Right lobe of liver (tissue), 6 donors: ENCODE measurements at places on chromosomes 3 and 15.

DNA sequence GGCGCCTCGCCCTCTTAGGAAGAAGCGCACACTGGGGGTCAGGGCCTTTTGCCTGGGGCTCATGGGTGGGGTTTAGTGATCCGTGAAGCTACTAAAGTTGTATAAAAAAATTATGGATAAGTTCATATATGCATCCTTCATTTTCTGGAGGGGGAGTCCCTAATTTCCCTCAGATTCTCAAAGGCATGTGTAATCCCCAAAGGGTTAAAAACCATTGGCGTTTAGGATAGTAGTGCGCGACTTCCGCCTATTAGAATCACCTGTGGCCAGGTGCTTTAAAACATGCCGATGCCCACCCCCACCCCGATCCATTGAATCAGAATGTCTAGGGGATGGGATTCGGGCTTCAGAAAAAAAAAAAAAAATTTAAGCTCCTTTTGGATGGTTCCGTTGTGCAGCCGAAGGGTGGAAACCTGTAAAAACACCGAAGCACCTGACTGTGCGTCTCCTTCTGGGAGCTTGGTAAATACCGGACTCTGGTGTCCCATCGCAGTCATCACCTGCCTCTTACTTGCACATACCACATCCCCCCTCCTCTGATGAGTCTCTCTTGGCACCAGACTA lies 570 bp downstream of the APH1B start:
- DNase-seq, result no peak

DNA sequence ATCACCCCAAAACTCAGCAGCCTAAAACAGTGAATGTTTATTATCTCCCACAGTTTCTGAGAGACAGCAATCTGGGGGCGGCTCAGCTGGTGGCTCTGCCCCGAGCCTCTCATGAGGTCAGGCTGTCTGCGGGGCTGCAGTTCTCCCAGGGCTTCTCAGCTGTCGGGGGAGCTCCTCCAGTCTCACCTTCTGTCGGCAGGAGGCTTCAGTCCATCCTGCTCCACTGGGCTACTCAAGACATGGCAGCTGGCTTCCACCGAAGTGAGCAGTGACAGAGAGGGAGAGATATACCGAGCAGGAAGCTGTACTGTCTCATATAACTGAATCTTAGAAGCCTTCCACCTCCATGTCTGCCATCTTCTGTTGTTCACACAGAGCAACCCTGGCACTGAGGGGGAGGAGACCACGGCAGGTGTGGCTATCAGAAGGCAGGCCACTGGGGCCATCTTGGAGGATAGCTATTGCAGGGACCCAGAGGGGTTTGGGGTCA lies 72.8 kb upstream of the ITGA11 start:
- no peak for DNase-seq

- DNase-seq, result no peak
Observed at GRCh38 chr3:190117981-190118380, 2.7 kb downstream of the P3H2 start.

- no peak for DNase-seq
Observed at GRCh38 chr15:52178765-52179164, 12.4 kb downstream of the GNB5 start.

GRCh38 chr3:13780432-13781176 lies 99.3 kb downstream of the WNT7A start:
- DNase-seq, result no peak

DNA sequence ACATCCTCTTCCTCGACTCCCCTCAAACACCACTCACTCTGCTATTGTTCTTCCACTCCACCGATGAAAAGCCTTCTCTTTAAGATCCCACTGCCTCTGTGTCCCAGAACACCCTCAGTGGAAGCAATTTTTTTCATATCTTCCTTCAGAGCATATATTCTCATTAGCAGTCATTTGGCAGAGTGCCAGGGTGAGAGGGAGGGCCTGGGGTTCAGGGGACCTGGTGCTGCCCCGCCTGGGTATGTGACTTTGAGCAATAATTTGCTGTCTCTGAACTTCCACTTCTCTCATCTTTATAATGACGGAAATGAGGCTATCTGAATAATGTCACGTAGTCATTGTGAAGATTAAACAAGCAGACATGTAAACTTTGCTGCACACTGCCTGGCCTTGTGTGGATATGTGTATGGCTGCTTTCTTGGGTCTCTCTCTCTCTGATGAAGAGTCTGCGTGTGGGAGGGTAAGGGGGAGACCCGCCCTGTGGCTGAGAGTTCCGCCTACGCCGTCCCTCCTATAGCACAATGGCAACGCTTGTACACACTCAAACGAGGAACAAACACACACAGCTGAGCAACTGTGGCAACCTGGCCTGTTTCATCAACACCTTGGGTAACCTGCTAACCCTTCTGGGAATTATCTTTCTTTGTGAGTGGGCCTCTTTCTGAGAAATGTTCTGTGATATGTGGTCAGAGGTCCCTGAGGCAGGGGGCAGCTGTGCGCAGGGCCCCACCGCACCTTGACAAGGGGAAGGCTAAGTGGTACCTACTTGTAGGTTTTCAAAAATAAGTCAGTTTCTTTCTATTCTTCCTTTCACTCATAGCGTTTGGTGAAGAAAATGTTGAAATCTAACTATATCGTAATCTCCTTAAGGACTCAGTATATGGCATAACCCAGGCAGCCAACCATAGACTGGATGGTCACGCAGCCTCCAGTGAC lies 369.8 kb downstream of the SV2B start:
- no peak for DNase-seq

GRCh38 chr3:42164656-42165055 lies 73.5 kb downstream of the TRAK1 start:
- DNase-seq, result no peak

- peak; percentile 70 for DNase-seq
Observed at GRCh38 chr15:72375501-72375845, 341 bp downstream of the HEXA start.

DNA sequence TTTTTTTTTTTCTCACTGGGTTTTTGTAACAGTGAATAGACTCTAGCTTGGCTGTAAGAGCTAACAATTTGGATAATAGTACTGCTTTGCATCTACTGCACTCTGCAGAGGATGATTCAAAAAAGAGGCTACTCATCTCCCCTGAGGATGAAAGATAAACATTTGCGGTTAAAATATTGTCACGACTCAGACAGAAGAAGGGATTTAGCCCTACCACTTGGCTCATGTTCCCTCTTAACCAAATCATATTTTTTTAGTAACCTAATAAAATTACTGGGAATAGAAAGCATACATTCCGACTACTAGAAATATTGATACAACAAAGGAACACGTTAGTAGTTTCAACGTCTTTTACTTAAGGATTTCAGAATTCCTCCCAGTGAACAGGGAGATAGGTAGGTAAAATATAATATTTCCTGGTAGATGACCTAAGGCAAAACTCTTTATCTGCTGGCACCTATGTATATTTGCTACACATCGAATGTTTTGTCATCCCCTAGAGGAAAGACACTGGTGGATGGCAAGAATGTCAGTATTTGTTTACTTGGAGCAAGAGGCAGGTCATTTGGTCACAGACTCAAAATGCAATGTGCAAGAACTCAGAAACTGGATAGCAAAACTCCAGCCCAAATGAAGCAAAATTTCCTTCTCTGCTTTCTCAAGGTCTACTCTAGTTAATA lies 110.8 kb downstream of the GREM1 start:
- no peak for DNase-seq

GRCh38 chr3:141544697-141545096 lies 57.9 kb downstream of the RASA2 start:
- no peak for DNase-seq

DNA sequence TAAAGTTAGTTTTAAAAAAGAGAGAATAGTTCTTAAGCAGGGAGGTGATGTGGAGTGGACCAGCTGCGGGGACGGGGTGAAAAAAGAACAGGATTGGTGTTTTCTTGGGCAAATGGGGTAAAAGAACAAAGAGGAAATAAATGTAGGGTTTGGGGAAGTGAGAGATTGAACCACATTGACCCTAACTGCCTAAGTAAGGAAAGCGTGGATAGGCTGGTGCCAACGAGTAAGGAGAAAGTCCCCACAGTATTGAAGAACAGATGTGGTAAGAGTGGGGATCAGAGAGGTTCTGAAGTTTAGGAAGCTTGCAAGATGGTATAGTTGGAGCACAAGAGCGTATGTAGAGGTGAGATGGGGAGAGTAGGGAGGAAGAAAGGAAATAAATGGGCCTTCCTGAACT lies 17.0 kb downstream of the IREB2 start:
- no peak for DNase-seq

GRCh38 chr3:130894986-130895280 lies 1.0 kb downstream of the ATP2C1 start:
- no peak for DNase-seq

DNA sequence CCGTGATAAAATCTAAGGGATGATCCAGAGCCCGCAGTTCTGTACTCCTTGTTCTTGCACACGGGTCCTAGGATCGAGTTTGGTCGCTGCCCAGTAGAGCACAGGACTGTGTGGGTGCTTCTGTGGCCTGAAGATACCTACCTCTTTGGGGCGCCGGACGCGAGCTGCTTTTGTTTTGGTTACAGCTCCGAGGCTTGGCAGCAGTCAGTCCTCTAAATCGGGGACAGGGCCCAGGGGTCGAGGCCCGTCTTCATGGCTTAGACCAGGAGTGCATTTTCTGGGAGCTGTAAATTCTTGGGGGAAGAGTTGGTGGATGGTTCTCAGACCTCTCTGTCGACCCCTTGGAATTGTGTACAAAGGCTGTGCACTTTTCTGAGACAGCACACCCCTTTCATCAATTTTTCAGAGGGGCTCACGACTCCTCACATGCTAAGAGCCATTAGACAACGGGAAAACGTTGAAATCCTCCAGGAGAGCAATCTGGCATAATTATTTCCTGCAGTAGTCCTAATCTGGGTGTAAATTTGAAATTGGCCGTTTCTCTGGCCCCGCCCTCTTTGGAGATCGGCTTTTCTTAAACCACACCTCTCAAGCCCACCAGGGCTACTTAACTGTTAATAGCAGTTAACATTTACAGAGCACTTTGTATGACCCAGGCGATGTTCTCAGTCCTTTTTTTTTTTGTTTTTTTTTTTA lies 928 bp downstream of the CEP97 start:
- peak; percentile 53 for DNase-seq

GRCh38 chr3:71650372-71650771 lies 66.8 kb upstream of the FOXP1 start:
- DNase-seq, result no peak

GRCh38 chr3:184765730-184766074 lies 46.3 kb upstream of the VPS8 start:
- DNase-seq, result no peak

DNA sequence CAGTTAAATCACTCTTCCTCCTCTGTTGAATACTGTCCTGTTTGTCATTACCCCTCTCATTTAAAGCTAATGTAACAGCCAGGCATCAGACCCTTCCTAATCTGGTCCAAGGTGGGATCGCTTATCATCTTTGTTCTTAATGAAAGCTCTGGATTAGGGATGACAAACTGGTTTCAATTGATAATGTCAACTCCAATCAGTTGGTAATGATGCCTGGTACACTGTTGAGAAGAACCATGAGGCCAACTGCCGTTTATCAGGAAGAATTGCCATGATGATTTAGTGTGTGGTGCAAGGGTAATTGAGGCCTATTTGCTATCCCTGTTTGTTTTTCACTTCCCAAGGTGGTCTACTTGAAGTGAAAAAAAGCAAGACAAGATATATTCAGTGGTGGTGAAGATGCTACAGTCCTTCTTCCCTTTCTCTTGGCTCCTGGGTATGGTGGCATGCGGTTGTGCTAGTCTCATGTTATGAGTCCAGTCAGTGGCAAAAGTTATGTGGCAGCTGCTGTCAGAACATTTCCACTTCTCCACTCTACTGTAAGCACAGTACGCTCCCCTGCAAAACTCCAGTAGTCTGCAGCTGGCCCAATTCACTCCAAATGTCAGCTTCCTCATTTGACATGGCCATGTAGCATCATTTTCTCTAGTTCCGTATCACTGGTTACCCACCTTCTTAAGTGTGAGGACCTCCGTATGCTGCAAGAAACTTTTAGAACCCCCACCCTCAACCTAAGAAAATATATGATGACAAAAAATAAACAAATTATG lies 72.5 kb downstream of the MORC1 start:
- no peak for DNase-seq

DNA sequence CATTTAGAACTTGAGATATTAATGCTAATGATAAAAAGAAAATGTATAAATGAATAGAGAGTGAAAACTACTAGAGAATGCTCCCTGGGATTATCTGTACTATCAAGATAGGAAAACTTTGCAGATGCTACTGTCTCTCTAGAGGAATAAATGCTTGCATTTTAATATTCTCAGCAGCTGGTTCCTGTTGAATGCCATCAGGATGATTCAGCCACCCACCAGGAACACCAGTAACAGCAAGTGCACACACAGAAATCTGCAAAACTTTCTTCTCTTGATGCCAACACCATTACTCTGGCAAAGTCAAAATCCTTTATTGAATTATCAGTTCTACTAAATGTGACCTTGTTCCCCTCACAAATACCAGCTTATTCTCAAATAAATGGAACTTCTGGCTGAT lies 148.4 kb downstream of the TIGIT start:
- no peak for DNase-seq

- no peak for DNase-seq
Observed at GRCh38 chr3:84962415-84962814, 3.6 kb downstream of the CADM2 start.

DNA sequence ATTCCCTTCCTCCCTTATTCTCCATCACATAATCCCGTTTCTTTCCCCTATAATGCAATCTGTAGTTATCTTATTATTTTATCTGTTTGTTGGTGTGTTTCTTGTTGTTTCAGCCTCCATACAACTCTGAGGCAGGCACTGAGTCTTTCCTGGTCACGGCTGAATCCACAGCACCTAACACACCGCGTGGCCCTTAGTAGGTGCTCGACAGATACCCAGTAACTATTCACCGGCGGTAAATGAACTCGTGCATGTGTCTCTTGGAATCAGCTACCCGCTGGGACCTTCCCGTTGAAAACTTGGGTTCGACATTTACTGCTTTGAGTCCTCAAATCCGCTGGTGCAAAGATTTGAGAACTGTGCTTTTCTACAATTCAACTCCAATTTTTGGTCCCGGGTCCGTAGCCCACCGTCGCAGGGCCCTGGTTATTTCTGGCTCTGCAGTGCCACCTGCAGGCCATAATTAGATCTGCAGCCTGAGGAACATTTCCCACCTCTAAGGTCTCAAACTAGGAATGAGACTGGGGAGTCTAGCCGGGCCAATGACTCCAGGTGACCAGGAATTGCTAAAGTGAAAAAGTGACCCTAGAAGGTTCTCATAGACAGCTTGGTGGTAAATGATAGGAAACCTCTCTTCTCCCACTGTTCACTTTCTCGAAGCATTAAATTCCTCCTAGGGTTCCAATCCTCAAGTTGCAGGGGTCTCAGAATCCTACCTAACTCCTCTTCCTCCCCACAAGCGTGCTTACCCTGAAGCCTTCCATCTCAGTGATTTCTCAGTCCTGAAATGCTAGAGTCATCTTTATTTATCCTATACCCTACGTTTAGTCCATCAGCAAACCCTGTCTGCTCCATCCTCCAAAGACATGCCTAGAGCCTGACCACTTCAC lies 40.0 kb upstream of the TRH start:
- DNase-seq, result no peak

- no peak for DNase-seq
Observed at GRCh38 chr15:30859091-30859874, 44.4 kb upstream of the FAN1 start.

GRCh38 chr15:68564173-68564572 lies 14.6 kb upstream of the CORO2B start:
- no peak for DNase-seq

GRCh38 chr3:40828741-40829415 lies 304.1 kb downstream of the ZNF621 start:
- no peak for DNase-seq
